Activated naive CD4-positive, alpha-beta T cell (primary cell): ENCODE measurements at places on chromosomes 1 and 21.

DNA sequence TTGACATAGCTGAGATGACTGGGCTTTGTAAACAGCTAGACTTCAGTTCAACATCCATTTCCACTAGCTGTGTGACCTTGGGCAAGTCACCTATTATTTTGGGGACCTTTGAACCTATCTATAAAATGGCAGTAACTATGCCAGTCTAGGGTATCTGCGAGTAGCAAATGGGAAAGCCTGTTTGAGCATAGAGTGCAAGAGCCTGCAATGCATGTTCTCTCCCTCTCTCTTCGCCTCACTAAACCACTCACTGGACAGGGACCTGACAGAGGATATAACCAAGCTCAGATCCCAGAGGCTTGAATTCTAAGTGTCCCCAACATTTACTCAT, 39.7 kb downstream of the DPT start:
- DNase-seq = no peak

GRCh38 chr21:26112127-26112742, 58.3 kb downstream of the APP start:
- DNase-seq = no peak

DNA sequence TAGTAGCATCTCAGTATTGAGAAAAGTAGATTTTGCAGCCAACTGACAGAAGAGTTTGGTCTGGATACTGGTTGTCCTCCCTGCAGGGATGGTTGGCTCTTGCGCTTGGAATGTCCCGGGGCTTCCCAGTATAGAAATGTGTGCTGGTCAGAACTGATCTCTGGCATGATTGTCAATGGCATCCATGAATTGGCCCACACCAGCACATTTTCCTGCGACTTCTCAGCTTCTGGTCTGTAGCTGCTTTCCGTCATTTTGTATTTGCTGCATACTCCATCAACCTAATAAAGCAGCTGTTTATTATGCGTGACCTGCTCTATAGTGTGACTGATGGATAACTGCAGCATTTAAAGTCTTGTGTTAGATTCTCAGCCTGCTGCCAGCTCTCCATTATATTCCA, 203.7 kb downstream of the S1PR1 start:
- DNase-seq = no peak

DNA sequence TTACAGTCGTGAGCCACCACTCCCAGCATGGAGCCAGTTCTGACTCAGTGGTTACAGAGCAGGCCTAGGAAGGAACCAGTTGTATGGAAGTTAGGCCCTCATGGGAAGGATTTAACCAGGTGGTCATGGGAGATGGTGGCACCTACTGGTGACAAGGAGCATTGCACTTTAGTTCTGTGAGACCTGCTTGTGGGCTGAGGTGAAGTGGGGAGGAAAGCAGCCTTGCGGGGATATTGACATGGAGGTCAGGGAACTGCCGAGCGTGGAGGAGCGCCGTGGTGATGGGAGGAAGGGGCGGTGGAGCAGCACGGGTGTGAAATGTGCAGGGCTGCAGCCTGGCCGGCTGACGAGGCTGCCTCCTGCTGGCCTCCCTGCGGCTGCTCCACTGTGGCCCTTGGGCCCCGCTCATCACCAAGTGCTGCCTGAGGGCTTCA, 100.4 kb downstream of the GALNT2 start:
- no peak for DNase-seq

GRCh38 chr1:221900678-221901077, 158.8 kb upstream of the DUSP10 start:
- DNase-seq = no peak

- no peak for DNase-seq
Observed at GRCh38 chr1:938711-939489, 15.2 kb downstream of the SAMD11 start.

DNA sequence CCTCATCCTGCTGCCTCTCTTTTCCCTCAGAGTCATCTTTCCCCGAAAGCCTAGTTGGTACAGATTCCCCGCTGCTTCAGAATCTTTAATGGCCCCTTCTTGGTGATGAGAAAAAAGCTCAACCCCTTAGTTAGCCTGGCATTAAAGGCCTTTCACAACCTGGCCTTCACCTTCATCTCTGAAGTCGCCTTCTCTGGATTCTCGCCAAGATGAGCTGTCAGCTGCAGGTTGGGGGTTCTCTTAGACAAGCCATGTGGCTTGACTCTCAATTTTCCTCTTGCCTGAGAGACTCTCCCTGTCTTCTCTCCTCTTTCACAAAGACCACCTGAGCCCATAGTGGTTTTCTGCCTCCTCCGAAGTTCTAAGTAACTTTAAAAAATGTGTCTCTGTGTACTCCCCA, 15.5 kb upstream of the DISC1 start:
- no peak for DNase-seq

GRCh38 chr21:18819507-18819906, 415.9 kb upstream of the TMPRSS15 start:
- no peak for DNase-seq

DNA sequence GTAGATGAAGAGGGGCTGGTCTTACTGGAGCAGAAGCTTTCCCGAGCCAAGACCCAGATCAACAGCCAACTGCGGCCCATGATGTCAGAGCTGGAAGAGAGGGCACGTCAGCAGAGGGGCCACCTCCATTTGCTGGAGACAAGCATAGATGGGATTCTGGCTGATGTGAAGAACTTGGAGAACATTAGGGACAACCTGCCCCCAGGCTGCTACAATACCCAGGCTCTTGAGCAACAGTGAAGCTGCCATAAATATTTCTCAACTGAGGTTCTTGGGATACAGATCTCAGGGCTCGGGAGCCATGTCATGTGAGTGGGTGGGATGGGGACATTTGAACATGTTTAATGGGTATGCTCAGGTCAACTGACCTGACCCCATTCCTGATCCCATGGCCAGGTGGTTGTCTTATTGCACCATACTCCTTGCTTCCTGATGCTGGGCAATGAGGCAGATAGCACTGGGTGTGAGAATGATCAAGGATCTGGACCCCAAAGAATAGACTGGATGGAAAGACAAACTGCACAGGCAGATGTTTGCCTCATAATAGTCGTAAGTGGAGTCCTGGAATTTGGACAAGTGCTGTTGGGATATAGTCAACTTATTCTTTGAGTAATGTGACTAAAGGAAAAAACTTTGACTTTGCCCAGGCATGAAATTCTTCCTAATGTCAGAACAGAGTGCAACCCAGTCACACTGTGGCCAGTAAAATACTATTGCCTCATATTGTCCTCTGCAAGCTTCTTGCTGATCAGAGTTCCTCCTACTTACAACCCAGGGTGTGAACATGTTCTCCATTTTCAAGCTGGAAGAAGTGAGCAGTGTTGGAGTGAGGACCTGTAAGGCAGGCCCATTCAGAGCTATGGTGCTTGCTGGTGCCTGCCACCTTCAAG, 57.3 kb downstream of the LAMC2 start:
- DNase-seq = no peak

GRCh38 chr1:67664048-67664447, 21.0 kb upstream of the GADD45A start:
- no peak for DNase-seq

GRCh38 chr1:242811092-242811840, 286.8 kb upstream of the PLD5 start:
- no peak for DNase-seq

GRCh38 chr1:184116287-184116686, 64.8 kb downstream of the TSEN15 start:
- no peak for DNase-seq

GRCh38 chr1:19831441-19831840, 16.4 kb upstream of the RNF186 start:
- no peak for DNase-seq

DNA sequence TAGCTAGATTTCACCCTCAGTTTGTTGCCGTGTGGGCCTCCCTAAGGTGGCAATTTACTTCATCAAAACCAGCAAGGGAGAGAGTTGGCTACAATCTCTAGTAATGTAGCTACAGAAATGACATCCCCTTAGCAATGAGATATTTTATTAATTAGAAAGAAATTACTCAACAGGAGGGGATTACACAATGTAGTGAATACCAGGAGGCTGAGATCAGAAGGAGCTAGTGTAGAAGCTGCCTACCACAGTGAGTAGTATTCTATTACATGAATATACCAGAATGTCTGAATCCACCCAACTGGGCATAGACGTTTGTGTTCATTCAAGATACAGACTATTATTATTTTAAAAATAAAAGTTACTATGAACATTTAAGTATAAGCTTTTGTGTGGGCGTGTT, 868.2 kb upstream of the CXADR start:
- DNase-seq = no peak

GRCh38 chr1:103900005-103900404, 150.3 kb downstream of the AMY1C start:
- no peak for DNase-seq

DNA sequence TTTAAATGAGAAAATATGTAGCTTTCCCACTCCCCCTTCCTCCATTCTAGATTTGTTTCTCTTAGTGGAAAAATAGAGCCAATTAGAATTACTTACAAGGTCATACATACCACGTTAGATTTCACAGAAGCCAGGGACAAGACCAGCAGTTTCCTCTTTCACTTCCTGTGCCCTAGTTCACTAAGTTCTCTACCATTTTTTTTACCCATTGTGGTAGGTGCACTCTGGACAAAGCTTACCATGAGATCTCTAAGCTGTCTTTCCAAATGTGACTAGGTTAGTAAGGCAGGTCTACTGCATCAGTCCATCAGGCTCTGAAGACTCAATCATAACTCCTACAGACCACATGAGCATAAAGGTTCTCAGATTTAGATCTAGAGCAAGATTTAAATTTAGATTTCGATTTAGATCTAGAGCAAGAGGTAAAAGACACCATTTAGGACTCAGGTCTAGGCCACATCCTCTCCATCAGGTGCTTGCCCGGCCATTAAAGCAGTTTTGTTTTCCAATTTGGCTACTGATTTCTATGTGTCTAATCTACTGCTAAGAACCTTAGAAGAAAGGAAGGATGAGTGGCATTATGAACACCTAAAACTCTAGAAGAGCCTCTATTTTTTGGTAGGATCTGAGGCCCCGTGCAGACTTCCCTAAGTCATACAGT, 235.3 kb downstream of the FAF1 start:
- no peak for DNase-seq

DNA sequence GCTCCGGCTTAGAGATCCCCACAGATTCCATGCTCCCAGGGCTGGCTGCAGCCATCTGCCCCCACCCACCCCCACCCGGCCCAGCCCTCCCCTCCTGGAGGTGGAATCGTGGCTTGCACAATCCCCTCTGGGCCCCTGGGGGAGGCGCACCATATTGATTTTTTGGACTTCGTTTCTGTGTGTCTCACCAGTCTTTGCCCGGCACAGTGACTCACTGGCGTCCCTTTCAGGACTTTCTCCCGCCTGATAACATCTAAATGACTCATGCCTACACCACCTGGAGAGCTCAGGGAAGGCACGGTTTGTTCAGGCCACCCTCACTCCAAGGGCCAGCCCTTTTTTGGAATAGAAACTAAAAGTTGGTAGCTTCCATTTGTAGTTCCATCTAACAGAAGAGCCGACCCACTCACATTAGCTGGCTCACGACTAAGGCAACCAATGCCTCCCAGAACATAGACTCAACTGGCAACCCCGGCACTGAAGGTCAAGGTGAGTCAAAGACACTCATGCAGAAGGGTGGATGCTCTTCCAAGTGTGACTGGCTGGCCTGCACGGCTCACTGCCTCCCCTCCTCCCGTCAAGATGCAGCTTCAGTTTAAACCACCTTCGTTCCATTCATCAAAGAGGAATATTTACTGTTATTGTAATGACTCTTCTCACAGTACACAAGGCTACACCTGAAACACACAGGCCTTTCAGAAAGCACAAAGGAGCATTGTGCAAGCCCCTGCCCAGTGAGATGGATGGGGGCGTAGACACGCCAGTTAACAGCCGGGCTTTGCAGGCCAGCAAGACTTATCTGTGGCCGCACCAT, 18.1 kb upstream of the ETS2 start:
- DNase-seq = no peak

GRCh38 chr1:34268311-34268954, 91.7 kb downstream of the C1orf94 start:
- DNase-seq = no peak

DNA sequence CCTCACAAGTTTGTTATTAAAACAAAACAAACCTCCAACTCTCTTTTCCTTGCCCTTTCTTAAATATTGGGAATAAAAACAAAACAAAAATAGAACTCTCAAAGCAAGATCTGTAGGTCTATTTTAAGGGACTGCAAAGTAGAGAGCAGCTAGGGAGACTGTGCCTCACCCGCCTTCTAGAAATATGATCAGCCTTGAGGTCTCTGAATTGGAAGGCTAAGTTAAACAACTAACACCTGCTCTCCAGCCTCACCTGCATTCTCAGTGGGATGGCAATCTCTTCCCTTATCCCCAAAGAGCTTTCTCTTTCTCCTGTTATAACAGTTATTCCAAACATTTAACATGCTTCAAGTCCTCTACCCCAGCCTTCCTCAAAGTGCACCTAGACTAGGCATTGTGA, 75.5 kb upstream of the TNR start:
- no peak for DNase-seq

- DNase-seq = no peak
Observed at GRCh38 chr21:38995731-38996130, 187.5 kb downstream of the PSMG1 start.

- DNase-seq = no peak
Observed at GRCh38 chr1:94315552-94316116, 78.2 kb upstream of the ARHGAP29 start.

- DNase-seq = no peak
Observed at GRCh38 chr1:245330951-245331350, 176.2 kb downstream of the KIF26B start.

- peak; percentile 25 for DNase-seq
Observed at GRCh38 chr1:48202030-48202752, 20.3 kb upstream of the SLC5A9 start.

DNA sequence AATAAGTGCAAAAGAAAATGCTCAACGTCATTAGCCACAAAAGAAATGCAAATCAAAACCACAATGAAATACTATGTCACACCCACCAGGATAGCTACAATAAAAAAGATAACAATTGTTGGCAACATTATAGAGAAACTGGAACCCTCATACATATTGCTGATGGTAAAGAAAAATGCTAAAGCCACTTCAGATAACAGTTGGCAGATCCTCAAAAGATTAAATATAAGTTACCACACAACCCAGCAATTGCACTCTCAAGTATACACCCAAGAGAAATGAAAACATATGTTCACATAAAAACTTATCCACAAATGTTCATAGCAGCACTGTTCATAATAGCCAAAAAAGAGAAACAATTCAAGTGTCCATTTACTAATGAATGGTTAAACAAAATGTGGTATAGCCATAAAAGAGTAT, 20.7 kb downstream of the TRIM33 start:
- no peak for DNase-seq

DNA sequence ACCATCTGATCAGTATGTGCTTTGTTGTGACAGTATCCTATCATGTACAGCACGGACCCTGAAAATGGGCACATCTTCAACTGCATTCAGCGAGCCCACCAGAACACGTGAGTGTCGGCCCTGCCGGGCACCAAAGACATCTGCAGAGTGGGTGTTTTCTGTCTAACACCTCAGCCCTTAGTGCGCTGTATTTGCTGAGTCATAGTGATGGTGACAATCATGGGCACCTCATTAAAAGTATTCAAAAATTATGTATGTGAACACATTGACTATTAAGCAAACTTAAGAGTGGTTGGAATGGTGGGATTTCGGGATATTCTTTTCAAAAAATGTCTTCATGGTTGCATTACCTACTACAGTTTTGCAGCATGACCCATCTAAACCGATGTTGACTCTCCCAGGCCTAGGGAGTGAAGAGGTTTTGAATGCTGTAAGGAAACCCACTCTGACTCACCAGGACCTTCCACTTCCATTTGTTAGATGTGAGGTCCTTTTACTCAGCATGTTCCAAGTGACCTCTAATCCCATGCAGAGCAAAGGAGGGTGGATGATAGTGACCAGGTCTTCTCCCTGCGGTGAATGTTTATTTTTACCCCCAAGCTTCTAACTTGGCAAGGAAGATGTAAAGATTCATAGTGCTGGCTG, 20.1 kb downstream of the MGST3 start:
- DNase-seq = no peak
